ENCODE measurements at places on chromosomes 3 and 15.

DNA sequence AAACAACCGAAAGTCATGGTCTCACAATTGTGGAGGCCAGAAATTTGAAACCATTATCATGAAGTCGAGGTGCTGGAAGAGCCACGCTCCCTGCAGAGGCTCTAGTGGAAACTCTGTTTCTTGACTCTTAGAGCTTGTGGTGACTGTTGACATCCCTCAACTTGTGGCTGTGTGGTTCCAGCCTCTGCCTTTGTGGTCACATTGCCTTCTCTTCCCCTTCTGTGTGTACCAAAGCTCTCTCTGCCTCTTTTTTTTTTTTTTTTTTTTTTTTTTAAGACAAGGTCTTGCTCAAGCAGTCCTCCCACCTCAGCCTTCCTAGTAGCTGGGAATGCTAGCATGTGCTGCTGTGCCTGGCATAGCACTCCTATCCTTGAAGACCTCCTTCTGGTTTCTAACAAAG is 48.7 kb upstream of the CRTC3 start:
- DNase-seq: no peak

- DNase-seq: no peak
These were observed 730 bp downstream of the ZKSCAN7 start for GRCh38 chr3:44555723-44556122.

DNA sequence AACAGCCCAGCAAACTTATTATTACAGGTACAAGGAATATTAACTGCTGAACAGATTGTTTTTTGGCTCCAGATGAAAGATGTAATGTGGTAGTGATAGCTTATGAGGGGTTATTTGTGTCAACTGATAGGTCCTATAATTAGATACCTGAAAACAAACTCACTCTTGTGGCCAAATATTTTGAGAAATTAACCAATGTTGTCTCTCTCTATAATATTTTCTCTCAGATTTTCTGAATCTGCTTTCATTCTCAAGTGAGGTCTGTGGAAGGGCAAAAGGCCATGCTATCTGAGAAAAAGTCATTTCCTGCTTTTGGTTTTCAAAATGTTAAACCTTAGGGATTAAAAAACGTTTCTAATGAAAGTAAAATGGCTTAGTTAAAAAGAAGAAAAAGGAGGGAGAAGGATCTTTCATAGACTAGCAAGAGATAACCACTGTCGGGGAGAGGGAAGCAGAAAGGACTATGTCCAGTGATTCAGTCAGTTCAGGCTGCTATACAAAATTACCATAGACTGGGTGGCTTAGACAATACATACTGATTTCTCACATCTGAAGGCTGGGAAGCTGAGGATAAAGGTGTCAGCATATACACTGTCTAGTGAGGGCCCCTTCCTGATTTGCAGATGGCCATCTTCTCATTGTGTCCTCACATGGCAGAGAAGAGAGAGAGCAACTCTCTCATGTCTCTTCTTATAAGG is 277.5 kb upstream of the P2RY1 start:
- no peak for DNase-seq

DNA sequence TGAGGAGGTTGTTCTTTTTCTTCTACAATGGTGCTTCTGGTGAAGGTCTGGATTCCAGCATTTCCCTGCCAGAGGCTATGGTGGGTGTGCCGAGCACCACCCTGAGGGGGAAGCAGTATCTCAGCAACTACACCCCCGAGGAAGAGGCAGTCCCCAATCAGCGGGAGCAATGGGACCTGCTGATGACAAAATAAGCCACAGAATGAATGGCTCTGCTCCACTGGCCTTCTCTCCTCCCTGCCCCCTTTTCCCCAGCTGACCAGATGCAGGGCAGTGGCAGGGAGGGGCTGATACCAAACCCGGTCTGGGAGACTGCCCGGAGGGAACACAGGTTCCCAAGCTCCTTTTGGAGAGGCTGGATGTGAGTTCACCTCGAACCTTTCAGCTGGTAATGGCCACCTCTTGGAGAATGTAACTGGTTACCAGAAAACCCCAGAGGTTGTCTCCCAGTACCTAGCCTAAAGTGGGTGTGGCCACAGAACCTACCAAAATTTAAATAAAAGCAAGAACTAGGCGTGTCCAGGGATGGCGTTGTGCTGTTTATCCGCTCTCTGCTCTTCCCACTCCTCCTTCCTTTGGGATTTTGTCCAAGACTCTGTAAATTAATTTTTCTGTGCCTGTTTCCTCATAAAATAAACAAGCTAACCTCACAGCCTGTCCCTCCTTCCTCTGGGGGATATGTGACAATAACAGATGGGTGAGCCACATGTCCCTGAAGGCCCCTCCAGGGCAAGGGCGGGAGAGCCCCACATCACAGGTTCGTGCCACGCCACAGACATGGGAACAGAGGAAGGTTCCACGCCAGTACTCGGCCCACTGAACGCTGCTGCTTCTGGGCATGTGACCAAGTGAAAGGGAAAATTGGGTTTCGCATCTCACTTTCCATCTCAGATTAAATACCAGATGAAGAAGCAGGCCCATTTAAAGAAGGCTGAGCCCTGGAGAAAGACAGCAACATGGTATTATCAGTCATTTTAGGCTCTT is 35.1 kb upstream of the SPTBN5 start:
- no peak for DNase-seq

GRCh38 chr3:17631609-17632008 is 110.8 kb downstream of the TBC1D5 start:
- DNase-seq: no peak

- DNase-seq: no peak
These were observed 2.8 kb upstream of the ATP2B2 start for GRCh38 chr3:10508235-10508618.

All from AG04449 (cell line).